EH (cell line): ENCODE measurements at places on chromosomes 5 and 9.

DNA sequence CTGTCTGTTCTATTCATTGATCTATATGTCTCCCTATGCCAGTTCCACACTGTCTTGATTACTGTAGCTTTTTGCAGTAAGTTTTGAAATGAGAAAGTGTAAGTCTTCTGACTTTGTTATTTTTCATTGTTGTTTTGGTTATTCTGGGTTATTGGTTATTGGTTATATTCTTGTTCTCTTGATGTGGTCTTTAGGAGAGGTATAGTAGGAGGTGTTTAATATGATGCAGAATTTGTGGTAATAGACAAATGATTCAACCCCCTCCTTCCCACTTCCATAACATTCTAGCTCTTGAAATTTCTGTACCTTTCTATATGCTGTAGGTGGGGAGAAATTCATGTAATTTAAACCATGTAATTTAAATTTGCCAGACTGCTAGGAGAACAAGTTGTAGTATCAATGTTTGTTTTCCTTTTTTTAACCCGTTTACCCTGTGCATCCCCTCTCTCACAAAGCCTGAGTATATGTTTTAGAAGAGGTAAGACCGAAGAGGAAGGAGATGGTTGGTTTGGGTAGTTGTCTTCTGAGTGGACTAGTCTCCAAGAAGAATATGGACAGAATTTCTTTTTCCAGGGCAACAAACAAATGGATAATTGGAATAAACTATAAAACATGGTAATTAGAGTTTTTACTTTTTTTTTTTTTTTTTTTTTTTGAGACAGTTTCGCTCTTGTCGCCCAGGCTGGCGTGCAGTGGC, 19.2 kb downstream of the ANKHD1 start:
- no peak for DNase-seq

DNA sequence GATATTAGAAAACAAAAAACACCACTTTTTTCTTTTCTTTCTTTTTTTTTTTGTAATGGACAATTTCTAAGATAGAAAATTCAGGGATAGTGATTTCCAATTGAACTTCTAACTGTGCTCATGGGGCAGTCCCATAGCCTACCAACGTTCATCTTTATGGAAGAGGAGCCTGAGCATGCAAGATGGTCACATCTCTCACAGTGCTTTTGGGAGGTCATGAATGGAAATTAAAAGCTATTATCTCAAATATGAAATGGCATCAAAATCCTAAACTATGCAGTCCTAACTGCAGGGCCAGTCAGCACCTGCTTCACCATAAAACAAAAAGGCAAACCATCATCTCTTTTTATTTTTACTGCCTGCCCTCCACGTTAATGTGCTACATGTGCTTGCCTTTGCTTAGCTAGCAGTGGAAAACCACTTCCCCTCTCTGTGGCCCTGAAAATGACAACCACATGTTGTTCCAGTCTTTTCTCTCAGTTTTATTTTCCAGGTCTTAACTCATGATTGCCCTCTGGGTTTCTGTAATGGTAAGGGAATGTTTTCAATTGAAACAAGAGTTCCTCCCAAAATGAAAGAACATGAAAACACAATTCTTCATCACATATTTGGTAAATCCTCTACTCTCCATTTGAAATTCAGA, 16.7 kb downstream of the IFNB1 start:
- DNase-seq: peak; percentile 68

GRCh38 chr5:82100303-82101077, 128.7 kb downstream of the ATG10 start:
- no peak for DNase-seq

- peak; percentile 27 for DNase-seq
These were observed 60.7 kb downstream of the APTX start for GRCh38 chr9:32940740-32941139.

GRCh38 chr5:33212439-33212838, 228.3 kb upstream of the TARS1 start:
- no peak for DNase-seq

- no peak for DNase-seq
These were observed 35.7 kb downstream of the SEMA4D start for GRCh38 chr9:89462199-89462598.
